ENCODE measurements at places on chromosomes 4 and X.
A peak's percentile ranks its signal among the peaks of the same experiment; 100 is the strongest.

DNA sequence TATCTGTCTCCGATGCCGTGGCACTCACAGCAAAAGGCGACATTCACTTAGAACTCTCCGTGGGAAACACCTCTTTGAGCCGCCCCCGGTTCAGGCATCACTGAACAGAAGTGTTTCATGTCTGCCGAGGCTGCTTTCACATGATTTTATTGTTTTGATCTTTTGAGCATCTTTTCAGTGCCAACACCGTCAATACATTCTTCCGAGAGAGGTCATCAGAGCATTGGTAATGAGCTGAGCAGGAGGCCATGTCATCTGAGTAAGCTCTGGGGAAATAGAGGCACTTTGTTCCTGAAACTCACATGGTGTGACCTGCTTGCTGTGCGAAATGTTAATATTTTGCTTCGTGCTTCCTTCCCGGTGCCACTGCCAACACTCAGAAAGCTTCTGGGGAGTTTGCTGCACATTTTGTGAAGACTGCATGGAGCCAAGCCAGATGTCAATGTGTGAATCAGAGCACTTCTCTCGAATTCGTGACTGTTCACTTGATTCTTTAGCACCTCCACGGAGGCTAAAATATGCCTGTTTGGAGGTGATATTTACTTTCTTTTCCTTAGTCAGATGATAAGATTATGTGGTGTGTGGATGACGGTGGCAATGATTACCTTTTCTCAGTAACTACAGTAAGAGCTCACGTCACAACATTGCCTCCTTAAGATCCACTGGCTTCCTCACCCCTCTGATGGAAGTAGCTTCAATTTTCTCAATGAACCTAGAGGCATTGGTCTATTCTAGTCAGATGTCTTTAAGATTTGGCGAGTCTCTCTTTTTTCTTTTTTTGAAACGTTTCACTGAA, 222.3 kb upstream of the HS3ST1 start:
- no peak for DNase-seq

DNA sequence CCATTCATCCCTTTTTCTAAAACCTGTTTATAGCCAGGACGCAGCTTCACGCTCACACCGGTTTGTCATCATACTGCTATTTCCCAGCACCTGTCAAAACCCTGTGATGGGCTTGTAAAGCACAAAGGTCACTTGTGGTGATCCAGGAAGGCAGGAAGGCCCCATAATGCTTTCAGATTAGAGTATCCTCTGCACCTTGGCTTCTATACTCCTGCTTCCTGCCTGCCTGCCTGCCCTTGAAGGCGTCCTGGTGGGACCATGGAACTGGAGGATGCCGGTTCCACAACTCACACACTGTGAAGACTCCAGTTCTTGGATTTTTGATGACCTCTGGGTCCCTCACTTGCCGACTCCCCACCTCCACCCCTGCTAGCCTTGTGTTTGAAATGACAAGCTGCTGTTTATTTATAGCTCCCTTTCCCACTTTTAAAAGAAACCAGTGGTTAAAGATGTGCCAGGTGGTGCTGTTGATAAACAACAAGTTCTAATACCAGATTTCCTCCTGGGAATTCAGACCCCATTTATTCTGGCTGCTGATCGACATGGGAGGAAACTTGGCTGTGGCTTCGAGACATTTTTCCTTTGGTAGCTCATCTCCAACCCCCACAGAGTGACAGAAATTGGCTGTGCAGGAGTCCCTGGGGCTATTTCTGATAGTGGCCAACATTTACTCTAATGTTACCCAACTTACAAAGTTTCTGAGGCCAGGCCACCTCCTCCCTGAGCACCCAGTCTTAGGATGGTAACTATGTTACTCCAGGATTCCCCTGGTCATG, 211.5 kb downstream of the KDR start:
- DNase-seq, result no peak

- DNase-seq, result no peak
These were observed 28.1 kb downstream of the DDIT4L start for GRCh38 chr4:100162027-100162685.

- peak; percentile 72 for DNase-seq
These were observed 1.8 kb downstream of the MAML3 start for GRCh38 chr4:140152013-140152703.

DNA sequence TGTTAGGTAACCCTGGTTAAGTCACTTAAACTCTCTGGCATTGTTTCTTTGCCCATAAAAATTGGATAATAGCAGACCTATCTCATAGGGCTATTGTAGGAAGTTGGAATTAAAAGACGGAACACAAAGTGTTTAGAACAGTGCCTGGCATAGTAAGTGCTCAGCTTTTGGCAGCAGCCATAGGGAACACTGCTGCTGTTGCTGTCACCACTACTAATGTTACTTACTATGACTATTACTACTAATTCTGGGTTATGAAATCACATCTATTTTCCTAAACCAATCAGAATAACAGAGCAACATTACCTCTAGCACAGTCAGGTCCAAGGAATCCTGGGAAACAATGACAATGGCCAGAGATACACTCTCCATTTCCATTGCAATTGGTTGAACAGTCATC, 300.0 kb downstream of the SH2D1A start:
- no peak for DNase-seq

GRCh38 chr4:7435471-7436061, 836 bp upstream of the PSAPL1 start:
- DNase-seq, result no peak

- DNase-seq, result no peak
These were observed 10.5 kb downstream of the TBCK start for GRCh38 chr4:106305435-106306055.

DNA sequence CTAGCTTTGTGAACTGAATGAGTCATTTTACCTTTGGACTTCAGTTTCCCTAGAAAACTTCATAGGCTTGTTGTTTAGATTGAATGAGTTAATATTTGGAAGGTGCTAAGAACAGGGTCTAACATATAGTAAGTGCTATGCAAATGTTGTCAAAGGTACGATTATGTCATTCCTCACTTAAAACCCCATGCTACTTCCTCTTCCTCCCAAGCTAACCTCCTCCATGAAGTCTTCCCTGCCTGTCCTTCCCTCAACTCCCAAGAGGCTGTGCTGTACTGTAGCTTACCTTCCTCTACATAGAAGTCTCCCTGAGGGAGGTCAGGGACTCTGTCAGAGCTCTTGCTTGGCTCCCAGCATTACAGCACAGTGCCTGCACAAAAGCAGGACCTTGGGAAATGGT, 103.4 kb upstream of the PJA1 start:
- no peak for DNase-seq

DNA sequence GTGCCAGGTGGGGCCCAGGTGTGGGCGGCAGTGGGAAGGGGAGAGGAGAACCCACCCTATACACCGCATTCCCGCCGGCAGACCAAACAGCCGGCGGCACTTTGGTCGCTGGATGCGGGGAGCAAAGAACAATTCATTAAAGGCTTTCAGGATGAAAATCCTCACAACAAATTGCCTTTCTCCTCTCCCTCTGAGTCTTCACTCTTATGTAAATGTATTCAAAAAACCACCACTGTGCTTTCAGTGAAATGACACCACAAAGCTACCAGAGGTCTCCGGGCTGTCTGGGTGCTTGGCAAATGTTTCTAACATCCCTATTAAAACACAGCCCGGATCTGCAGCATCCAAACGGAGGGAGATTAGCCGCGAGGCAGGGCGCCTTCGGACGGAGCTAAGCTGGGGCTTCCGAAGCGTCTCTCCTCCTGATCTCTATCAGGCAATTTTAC, 171.8 kb upstream of the TBL1X start:
- DNase-seq, result no peak

DNA sequence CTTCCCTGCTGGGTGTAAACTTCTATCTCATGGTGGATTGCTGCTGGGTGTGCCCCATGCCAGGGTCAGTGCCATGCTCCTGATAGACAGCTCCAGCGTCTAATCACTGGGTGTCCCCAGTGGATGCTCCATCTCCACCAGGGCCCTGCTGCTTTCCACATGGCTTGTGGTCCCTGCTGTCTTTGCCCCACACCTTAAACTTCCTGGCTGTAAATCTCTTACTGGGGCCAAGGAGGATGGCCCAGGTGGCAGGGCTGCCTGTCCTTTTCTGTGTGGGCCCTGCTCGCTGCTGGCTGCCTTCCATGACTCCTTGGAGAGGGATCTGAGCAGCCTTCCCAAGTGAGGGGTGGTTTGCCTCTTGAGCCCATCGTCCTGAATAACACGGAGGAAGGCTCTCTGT, 51.8 kb downstream of the RGS12 start:
- DNase-seq, result no peak

DNA sequence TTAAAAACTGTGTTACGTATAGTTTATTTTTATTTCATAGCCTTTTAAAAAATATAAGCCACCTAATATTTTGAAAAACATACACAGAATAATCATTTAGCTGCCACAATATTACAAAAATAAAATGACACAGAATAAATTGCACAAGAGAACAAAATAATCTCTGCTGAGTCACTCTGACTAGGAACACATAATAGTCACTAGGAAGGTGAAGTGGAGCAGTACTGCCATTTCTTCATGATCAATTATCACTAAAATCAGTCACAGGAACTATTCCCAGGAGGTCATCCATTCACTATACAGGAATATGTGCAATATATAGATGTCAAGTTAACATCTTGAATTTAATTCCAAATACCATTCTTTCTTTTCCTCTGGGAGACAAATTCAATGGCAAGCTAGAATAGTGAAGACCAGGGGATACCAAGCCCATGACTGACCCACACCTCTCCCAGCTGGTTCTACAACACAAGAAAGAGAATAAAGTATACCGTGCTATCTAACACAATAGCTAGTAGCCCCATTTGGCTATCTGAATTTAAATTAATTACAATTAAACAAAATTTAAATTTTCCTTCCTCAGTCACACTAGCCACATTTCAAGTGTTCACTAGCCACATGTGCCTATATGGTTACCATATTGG, 5.9 kb downstream of the SMIM43 start:
- no peak for DNase-seq

- DNase-seq, result no peak
These were observed 7.1 kb downstream of the ARHGEF6 start for GRCh38 chrX:136773648-136774047.

DNA sequence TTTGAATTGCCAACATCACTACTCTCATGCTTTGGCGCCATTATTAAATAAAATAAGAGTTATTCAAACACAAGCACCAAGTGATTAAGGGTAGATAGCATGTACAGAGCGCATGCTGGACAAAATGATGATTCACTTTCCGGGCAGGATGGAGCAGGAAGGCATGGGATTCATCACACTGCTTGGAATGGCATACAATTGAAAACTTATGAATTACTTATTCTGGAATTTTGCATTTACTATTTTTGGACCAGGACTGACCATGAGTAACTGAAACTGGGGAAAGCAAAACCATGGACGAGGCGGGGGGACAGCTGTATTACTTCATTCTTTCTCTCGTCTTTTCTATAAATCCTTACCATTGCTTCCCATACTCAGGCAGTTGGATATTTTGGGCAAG, 28.5 kb upstream of the FGF5 start:
- DNase-seq, result peak; percentile 97

GRCh38 chrX:71053217-71053621, 14.9 kb downstream of the SNX12 start:
- no peak for DNase-seq

GRCh38 chrX:7606039-7606652, 236.8 kb upstream of the VCX start:
- DNase-seq, result no peak

- DNase-seq, result no peak
These were observed 813 bp downstream of the TLR7 start for GRCh38 chrX:12867685-12868084.

DNA sequence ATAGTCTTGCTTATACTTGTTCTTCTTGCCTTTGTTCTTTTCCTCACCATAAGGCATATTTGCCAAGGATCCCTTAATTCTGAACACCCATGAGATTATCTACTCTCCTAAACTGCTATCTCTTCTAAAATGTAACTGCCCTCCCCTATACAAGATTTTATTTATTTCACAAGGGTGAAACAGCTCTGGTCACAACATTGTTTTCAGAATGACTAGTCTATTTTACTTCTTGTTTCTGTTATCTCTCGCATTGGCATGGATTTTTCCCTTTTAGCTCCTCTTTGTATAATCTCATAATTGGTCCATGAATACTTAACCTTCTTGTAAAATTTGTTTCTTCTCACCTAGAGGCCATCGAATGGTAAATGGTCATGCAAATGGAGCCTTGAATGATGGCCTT, 17.2 kb upstream of the COL25A1 start:
- DNase-seq, result no peak

GRCh38 chrX:134173541-134174272, 63.3 kb upstream of the CCDC160 start:
- DNase-seq, result no peak

GRCh38 chrX:68419975-68420374, 13.3 kb downstream of the OPHN1 start:
- DNase-seq, result no peak

DNA sequence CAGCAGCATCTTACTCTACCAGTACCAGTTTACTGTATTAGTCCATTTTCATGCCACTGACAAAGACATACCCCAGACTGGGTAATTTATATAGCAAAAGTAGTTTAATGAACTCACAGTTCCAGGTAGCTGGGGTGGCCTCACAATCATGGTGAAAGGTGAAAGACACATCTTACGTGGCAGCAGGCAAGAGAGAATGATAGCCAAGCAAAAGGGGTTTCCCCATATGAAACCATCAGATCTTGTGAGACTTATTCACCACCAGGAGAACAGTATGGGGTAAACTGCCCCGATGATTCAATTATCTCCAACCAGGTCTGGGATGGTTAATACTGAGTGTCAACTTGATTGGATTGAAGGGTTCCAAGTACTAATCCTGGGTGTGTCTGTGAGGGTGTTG, 69.3 kb downstream of the YIPF6 start:
- DNase-seq, result no peak

DNA sequence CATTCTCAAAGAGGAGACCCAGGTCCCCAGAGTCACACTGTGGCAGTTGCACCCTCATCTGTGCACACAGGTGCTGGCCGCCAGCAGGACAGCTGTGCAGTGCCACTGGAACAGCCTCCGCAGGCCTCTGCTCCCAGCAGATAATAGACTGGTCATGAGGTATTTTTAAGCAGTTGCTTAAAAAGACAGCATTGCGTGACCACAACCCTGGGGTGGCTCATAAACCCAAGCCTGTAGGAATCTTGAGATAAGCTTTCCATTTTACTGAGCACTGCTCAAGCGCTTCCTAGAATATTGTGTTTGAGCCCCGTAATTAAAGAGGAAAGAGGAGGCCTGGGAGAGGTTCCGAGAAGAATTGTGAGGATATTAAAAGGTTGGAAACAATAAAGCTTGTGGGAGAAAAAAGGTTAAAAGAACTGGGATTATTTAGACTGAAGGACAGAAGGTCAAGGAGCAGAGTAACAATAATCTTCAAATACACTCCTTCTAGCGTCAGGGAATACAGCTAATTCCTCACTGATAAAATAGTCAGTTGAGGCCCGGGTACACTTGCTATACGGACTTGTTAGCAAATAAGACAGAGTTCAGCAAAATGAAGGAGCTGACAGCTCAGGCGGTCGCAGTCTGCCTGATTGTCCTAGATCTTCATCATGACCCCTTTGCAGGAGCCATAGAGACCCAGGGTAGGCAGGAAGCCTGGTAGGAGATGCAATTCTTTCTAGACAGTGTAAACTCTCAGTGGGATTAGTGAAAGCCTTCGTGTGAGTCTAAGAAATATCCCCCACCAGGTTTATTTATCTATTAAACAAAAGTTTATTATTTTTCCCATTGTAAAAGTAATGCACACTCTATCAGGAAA, 86.2 kb upstream of the KIT start:
- DNase-seq, result no peak

- no peak for DNase-seq
These were observed 8.3 kb downstream of the VCX3A start for GRCh38 chrX:6526564-6527136.

Measured in RKO (cell line).